Stimulated activated CD8-positive, alpha-beta memory T cell treated with anti-CD3 and anti-CD28 coated beads, Interleukin-4, amount 100 ng/mL, for 1 hour (primary cell): ENCODE measurements at places on chromosomes 7 and 10.

GRCh38 chr10:21888959-21889358, 114.6 kb downstream of the DNAJC1 start:
- DNase-seq = no peak

- no peak for DNase-seq
These were observed 64.0 kb downstream of the CSTF2T start for GRCh38 chr10:51635436-51635835.

DNA sequence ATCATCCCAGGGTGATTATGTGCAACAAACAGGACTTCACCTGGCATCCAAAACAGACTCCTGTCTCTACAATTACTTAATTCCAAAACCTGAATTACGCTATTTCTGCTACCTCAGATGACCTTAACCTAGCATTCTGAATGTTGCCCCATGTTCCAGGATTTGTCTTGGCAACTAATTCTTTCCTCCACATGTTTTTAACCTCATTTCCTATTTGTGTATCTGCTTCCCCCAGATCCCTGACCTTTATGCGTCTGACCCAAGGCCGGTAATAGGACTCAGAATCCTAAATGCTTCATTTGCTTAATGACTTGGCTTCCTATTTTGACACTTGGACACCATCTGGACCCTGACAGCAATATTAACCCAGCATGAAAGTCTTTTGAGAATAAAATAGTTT, 8.7 kb upstream of the ING3 start:
- DNase-seq = no peak

DNA sequence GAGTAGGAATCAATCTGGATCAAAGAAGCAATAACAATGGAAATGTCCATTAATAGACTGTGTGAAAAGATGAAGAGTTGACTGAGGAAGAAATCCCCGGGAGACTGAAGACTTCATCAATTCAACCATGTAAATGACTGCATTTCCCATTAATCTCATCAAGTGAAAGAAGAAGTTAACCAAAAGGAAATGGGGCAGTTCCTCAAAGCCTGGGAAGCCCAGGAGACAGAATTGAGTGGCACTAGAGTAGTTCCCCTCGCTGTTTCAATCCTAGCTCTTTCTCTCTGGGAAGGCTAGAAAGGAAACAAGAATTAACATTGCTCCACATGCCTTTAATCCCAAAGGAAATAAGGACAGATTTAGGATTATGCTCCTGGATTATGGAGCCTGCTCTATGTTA, 4.8 kb upstream of the OR6V1 start:
- DNase-seq = no peak

DNA sequence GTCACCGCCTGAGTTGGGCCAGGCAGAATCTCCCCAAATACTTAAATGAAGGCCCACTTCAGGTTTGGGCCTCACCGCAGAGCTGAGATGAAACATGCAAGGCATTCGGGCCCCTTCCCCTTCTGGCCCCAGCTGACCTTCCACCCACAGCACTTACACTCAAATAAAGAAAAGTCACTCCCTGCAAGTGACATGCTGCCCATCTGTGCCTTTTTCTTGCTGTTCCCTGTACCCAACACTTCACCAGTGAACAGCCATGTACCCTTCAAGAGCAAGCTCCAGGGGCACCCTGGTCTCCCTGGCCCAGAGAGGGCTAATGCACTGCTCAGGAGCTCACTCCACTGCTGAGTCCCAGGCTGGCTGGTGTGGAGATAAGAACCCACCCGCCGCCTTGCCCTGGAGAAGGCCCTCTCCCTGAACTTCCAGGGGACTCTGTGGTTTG, 40.7 kb downstream of the ZCCHC24 start:
- no peak for DNase-seq

DNA sequence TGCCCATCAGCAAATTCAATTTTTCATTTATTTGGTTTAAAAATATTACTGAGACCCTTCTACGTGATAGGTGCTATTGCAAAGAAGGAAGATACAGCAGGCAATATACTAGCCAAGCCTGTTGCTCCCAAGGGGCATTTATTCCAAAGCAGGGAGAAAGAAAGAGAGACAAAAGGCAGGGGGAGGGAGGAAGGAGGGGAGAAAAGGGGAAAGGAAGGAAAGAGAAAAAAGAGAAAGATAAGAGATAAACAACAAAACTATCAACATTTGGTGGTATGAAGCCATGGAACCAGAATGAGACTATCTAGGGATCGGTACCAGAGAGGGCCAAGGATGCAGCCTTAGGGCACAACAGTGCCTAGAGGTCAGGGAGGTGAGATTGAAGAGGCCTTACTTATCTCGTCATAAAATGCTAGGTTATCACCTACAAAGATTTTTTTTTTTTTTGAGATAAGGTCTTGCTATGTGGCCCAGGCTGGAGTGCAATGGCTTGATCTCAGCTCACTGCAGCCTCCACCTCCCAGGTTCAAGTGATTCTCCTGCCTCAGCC, 55.3 kb upstream of the CAPZA2 start:
- DNase-seq = no peak

DNA sequence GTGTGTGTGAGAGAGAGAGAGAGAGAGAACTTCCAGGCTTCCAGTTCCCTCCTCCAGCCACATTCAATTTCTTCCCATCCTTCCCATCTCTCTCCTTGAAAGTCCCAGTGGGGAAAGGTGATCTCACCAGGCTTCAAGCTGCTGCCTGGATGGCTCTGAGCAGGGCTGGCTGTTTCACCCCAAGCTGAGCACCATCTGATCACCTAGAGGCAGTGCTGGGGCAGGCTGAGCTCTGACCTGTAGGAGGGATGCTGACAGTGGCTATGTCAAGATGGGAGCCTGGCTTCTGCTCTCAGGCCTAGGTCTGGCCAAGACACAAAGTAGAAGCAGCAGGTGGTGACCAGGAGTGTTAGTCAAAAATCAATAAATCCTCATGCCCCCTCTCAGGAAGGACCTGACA, 370.8 kb downstream of the PLXNA4 start:
- DNase-seq = no peak

DNA sequence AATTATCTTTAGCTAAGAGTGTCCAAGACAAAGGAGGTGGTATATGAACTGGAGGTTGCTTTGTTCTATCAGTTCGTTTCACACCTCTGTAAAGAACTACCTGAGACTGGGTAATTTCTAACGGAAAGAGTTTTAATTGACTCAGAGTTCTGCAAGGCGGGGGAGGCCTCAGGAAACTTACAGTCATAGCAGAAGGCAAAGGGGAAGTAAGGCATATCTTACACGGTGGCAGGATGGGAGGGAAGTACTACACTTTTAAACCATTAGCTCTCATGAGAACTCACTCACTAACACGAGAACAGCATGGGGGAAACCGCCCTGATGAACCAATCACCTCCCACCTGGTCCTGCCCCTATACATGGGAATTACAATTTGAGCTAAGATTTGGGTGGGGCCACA, 1202.3 kb upstream of the LRRTM3 start:
- no peak for DNase-seq

DNA sequence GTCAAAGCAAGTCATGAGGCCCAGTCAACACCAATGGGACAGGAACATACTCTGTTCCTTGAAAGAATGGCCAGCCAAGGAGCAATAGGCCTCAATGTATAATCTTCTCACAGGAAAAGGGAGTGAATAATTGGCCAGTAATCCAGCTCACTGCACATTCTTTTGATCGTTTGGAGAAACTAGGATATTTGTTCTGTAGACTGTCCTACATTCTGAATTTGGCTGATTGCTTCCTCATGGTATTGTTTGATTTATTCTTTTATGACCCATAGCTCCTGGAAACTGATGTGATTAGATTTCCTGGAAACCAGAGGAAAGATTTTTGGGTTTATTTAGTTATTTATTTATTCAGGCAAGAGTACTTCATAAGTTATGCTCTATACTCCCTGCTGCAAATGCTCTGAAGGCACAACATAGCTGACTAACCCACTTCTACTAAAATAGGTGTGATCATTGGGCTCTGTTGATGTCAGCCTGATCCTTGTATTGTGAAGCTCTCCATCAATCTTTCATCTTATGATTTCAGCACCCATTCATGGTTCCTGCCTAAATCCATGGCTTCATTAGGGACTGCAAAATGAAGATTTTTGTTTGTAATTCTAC, 745.2 kb downstream of the SUGCT start:
- DNase-seq = no peak

DNA sequence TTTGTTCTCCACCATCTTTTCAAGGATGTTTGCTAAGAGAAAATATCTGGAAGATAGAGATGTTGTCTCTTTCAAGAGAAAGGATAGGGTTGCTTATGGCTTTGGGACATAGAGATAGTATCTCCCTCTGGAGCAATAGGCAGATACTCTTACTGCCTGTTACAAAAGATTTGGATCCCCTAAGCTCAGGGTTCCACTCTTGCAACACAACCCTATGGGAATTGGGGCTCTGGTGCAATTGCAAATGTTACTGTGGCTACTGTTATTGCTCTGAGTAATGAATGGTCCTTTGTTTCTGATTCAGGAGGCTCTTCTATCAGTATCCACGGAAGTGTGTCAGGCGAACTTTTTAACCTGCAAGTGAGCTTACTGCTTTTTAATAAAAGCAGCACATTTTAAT, 88.8 kb downstream of the GPR85 start:
- DNase-seq = no peak

DNA sequence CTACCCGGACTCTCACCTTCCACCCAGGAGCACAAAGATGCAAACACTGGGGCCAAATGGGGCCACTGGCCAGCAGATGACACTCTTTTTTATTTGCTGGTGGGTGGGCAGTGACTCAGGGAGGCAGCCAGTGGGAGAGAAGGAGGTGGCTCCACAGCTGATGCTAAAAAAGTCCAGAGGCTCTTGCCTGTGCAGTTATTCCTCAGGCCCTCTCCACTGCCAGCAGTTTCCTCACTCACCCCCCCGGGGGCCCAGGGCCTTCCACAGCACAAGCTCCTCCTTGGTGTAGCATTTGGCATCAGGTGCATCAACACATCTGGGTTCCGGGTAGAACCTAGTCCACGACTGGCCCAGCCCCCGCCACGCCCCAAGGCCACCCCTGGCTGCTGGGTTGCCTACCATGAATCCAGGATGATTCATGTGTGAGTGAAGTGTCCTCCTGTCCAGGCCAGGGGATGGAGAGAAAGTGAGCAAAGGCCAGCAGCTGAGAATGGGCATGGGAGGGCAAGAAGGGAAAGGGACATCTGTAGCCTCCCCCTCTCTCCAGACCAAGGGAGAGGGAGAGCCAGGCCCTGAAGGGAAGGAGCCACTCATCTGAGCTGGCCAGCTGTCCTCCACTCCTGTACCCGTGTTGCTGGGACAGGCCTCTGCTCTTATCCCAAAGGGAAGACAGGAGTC, 1.7 kb upstream of the KCNH2 start:
- DNase-seq = no peak

GRCh38 chr7:2289111-2289586, 25.1 kb downstream of the SNX8 start:
- DNase-seq = no peak
